Activated CD4-positive, alpha-beta T cell treated with anti-CD3 and anti-CD28 coated beads for 36 hours (primary cell): ENCODE measurements at places on chromosomes 7 and 10.
A peak's percentile ranks its signal among the peaks of the same experiment; 100 is the strongest.

- no peak for DNase-seq
Measured at GRCh38 chr10:19706904-19707303, 109.3 kb upstream of the PLXDC2 start.

- DNase-seq = no peak
Measured at GRCh38 chr7:97187067-97187466, 69.6 kb downstream of the SDHAF3 start.

- no peak for DNase-seq
Measured at GRCh38 chr10:103232131-103232673, 13.5 kb upstream of the RPEL1 start.

DNA sequence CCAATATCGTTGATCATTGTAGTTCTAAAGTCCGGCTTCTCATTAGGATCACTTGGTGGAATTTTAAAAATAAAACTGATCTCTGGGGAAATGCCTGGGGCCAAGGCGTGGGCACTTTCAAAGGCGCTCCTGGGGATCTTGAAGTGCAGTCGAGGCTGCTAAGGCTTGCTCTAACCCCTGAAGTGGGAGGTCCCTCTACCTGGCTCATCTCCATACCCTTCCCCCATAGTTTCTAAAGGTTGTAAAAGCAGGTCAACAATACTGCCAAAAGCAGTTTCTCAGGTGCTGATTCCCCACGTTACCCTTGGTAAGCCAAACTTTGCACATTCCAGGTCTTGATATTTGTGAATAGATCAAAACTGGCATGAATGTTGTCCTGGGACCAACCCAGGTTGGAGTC is 79.0 kb upstream of the SP8 start:
- DNase-seq = no peak

DNA sequence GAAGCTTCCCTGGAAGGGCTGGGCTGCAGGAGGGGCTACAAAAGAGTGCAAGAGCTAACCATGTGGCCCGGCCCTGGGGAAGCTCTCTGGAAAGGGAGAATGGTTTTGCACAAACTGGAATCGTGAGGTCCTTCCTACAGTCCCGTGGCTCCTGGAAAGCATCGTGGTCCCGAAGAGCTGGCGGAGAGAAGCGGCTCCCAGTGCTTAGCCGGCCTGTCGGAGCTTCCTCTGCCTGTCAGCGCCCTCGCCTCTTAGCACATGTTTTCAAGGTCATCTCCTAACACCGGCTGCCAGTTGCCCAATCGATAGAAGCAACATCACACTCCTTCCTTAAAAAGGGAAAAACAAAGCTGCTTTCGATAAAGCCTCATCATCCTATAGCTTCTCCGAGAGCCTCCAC is 42.1 kb upstream of the MGMT start:
- DNase-seq = no peak

- no peak for DNase-seq
Measured at GRCh38 chr7:87463982-87464381, 11.5 kb downstream of the ABCB4 start.

- DNase-seq = no peak
Measured at GRCh38 chr7:145884716-145885514, 231.7 kb upstream of the CNTNAP2 start.

DNA sequence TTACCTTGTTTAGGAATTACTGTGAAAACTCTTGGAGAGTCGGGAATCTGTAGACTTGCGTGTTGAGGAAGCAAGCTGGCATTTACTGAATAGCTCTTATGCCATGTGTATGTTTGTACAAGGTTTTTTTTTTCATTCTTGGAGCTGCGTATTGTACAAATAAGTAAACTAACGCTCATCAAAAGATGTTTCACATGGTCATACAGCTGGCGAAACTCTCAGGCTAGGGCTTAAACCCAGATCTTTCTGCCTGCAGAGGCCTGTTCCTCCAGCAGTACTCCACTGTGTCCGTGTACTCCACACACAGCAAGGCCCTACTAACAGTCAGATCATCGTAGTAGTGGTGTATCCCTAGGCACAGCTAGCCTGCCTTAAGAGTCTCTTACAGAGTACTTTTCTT is 7.4 kb downstream of the EDRF1 start:
- DNase-seq = no peak

DNA sequence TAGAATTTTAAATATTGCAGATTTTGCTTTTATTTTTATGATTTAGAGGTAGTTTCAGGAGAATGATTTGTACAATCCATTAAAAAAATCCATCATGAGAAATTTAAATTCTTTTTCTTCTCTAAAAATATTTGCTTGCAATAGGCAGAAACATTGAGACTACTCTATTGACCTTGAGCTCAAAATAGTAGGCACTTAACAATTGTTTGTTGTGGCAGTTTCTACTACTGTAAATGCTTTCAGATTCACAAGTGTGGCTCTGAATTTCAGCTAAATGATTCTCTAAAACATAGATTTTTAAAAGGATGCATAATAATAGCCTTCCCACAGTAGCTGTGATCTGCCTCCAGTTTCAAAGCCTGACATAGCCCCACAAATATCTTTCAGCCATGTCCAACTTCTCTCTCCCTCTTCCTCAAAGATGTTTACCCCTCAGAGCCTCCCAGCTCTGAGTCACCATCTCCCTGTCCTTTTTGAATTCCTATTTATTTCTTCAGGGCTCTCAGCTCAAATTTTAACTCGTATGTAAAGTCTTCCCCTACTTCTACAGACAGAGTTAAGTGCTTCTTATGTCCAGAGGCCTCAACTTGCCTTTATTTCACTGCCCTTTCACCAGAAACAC is 160.5 kb downstream of the AOAH start:
- DNase-seq = no peak

DNA sequence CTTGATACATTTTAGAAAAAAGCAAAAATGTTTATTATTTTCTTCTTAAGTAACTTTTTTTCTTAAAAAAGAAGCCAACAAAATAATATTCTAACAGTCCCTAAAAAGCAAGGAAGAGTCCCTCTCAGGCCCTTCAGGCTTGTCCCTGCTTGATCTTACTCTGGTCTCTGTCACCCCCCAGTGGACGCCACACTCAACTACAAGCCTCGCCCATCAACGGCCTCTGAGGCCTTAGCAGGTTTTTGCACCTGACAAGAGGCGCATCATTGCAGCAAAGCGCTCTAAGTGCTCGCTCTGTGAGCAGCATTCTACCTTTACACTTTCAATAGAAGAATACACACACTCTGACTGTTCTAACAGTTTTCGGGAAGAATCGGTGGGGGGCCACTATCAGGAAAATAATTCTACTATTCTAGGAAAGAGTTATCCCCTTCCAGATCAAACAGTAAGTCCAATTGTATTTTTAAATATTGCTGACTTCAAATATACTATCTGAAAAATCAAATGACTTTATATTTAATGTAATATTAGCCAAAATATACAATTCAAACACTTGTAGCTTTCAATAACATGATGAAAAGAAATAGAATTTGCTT is 139.2 kb downstream of the USP6NL start:
- DNase-seq = peak; percentile 86

GRCh38 chr7:31384466-31384865 is 43.9 kb upstream of the NEUROD6 start:
- DNase-seq = no peak
